ENCODE measurements at places on chromosomes 5 and 9. TPM values are rescaled to one million over a fixed set of nuclear protein-coding genes. Genes with fewer than 3 reads are reported as not detected.

Gene HCN1
- total RNA-seq, result not detected

Gene LHX6
- 2.1 TPM for total RNA-seq

Gene GNG10
- 62.7 TPM for total RNA-seq

Gene EPB41L4B
- 17.8 TPM for total RNA-seq

Gene COMMD10
- total RNA-seq, result 36.4 TPM

Gene CCDC192
- not detected for total RNA-seq

Gene CDC26
- 59.3 TPM for total RNA-seq

Gene SHISAL2B
- not detected for total RNA-seq
